ENCODE measurements at places on chromosomes 1 and 21. TPM values are rescaled to one million over a fixed set of nuclear protein-coding genes. Genes with fewer than 3 reads are reported as not detected.

TRIM46 gene
- 0.12 TPM for total RNA-seq

GRCh38 chr21:25708467-25709065, 26.1 kb downstream of the ATP5PF start:
- no peak for ATAC-seq

DNA sequence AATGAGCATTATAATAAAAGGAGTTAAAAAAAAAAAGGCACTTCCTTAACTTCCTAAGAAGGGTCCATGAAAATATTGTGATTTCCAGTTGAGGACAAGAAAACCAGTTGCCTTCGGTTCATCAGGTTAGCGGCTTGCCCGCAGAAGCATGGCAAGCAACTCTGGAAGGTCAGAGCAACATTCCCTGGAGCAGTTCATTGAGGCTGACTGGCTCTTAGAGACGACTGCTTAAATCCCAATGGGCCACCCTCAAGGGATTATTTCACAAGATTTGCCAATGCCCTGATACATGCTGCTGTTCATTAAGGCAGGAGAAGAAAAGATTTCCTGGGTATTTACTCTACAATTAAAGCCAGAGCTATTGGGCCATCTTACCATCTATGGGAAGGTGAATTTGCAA, 29.0 kb upstream of the CASQ2 start:
- no peak for ATAC-seq

- no peak for ATAC-seq
Observed at GRCh38 chr21:35833991-35834390, 226.3 kb downstream of the SETD4 start.

DNA sequence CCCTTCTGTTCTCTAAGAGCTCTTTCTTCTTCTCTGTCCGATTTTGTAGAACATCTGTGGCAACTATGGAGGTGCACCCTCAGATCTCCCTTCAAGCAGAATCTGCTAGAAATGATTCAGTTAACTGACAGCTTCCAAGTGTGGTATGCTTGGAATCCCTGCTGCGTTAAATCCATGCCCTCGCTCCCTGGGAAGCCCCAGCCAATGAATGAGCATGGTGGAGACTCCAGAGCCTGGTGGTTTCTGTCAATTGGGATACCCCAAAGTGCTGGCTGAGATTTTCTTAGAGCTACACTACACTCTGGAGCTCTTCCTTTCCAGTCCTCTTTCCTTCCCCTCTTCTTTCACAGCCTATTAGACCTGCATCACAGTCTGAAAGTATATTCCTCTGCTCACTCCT, 116.3 kb upstream of the C1orf21 start:
- no peak for ATAC-seq

DNA sequence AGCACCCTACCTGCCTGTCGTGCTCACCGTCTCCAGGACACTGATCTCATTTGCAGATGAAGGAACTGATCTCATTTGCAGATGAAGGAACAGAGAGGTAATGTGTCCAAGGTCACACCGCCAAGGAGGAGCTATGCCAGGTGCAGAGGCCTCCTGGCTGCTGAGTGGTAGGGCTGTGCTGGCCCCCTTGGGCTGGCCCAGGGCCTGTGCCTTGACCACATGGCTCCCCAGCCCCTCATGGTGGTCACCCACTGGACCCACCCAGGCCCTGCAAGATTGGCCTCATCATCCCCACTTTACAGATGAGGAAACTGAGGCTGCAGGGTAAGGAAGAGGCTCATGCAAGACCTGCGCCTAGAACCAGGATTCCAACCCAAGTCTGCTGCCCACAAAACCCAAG, 628.3 kb downstream of the MATN1 start:
- ATAC-seq, result no peak

HSF2BP gene
- total RNA-seq, result 0.92 TPM

DMRTA2 gene
- 1.7 TPM for total RNA-seq

DNA sequence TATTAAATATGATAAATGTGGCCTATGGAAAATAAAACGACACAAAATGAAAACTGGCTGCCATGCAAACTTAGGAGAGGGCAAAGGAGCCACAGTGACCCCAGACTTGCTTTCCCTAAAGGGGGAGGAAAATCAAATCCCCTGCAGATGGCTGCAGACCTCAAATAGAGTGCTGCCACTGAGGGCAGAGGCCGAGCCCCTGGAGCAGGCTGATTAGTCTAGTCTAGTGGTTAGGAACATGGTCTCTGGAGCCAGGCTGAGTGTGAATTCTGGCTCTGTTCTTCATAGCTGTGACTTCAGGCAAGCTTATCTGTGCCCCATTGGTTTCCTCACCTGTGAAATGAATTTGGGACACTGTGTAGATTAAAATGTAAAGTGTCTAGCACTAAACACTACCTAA, 60.8 kb downstream of the ITPKB start:
- ATAC-seq, result no peak

LIN28A gene
- total RNA-seq, result not detected

- ATAC-seq, result no peak
Observed at GRCh38 chr1:56453016-56453415, 126.3 kb downstream of the PLPP3 start.

IVL gene
- total RNA-seq, result 145 TPM

NR5A2 gene
- total RNA-seq, result 0.60 TPM

DNA sequence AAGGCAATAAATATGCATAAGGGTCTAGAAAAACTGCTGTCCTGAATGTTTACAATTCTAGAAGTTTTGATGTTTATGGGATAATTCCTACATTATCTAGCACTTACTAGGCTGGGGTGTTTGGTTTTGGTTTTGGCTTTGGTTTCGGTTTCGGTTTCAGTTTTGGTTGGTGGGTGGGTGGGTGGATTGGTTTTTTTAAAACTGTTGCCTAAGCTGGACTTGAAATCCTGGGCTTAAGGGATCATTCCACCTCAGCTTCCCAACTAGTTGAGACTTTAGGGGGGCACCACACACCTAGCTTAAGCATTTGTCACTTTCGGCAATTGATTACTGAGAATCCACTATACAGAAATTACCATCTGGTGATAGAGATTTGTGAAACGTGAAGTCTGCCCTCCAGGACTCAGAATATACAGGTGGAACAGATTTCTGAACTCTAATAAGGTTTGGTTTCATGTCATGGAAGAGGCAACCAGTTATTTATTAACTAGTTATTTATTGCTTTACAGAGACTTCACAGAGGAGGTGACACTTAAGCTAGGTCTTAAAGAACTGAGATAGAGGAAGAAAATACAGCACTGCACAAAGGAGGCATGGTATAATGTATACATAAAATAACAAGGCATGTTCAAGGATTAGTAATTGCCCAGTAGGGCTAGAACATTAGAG, 69.6 kb downstream of the PIK3R3 start:
- no peak for ATAC-seq

OR2M3 gene
- total RNA-seq, result not detected

IFI6 gene
- 20.5 TPM for total RNA-seq

FMO3 gene
- 1.4 TPM for total RNA-seq

DNA sequence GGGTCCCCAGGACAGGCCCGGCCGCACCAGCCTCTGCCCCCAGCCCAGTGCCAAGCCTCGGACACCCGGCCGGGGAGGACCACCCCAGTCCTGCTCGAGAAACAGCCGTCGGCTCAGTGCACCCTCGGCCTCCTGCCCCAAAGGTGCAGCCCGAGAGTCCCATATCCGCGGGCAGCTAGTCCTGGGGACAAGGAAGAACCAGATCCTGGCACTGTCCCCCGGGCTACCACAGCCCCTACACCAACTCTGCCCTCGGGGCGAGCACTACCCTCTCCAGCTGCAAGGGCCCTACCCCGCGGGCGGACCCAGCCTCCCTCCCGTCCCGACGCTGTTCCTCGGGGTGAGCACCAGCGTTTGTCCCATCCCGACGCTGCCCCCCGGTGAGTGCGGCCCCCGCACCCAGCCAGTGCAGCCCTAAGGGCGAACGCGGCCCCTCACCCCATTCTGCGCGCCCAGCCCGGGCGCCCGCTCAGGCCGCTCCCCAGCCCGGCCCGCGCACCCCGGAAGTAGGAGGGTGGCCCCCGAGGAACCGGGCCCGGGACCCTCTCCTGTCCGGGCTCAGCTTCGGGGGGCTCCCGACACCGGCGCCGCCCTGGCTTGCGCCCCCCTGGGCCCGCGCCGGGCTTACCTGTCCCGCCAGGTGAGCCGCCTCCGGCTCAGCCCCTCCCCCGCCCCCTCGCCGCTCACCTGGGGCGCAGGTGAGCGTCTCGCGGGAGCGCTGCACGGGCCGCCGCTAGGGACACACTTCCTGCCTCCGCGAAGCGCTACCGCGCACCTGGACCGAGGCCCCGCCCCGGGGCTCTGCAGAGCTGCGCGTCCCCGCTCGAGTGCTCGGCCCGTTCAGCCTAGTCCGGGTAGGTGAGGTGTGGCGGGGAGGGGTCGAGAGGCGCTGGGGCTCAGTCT, at the start of gene KDF1:
TSS of gene KDF1 (minus strand) at position 747 of the 903 bp plus-strand sequence. CDS start 8,088 bp downstream, outside the sequence.
- ATAC-seq, result peak; percentile 96

PTGFR gene
- 0.24 TPM for total RNA-seq
